Hematopoietic multipotent progenitor cell treated with erythropoietin and hydrocortisone succinate and interleukin-3 and kit ligand, for 6 days (in vitro differentiated cells): ENCODE measurements at places on chromosomes 11 and 22.
A peak's percentile ranks its signal among the peaks of the same experiment; 100 is the strongest.

GRCh38 chr11:31641477-31642062 is 132.0 kb downstream of the ELP4 start:
- DNase-seq, result peak; percentile 32

DNA sequence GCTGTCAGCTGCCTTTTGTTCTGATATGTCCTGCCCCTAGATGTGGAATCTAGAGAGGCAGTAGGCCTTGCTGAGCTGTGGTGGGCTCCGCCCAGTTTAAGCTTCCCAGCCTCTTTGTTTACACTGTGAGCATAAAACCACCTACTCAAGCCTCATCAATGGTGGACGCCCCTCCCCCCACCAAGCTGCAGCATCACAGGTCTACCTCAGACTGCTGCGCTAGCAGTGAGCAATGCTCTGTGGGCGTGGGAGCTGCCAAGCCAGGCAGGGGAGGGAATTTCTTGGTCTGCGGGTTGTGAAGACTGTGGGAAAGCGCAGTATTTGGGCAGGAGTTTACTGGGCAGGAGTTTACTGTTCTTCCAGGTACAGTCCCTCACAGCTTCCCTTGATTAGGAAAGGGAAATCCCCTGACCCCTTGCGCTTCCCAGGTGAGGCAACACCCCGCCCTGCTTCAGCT is 98.5 kb downstream of the SMCO4 start:
- DNase-seq, result no peak

DNA sequence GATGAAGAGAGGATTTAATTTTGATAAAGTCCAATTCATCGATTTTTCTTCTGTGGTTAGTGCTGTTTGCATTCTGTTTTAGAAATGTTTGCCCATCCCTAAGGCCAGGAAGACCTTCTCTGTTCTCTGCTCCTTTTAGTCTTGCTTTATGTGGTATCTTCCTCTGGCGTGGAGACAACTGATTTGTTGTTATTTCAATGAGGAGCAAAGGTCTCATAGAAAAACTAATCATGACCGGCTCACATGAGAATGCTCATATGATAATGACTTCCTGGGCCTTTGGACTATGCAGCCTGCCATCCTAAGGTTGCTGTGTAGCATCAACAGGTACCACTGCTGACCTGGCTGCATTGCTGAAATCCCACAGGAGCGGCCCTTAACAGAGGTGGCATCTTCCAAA is 19.8 kb downstream of the SCGB1A1 start:
- no peak for DNase-seq

DNA sequence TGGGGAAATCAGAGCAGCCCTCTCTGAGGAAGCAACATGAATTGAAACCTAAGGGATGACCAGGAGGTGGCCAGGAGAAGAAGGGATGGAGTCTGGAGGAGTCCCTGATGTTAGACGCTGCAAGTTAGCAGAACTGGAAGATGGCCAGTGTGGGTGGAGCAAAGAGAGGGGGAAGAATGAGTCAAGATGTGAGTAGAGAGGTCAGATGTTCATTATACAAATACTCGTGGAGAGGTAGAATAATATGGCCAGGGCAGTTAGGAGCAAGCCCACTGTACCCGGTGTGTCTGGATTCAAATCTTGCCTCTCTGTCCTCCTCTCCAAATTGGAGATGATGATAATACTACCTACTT is 242.0 kb downstream of the TENM4 start:
- DNase-seq, result no peak

- DNase-seq, result no peak
These were observed 21.6 kb upstream of the ADORA2A start for GRCh38 chr22:24405631-24406321.

- no peak for DNase-seq
These were observed 841 bp downstream of the B3GNT6 start for GRCh38 chr11:77035039-77035438.

GRCh38 chr11:44351006-44351660 is 41.2 kb upstream of the ALX4 start:
- no peak for DNase-seq

DNA sequence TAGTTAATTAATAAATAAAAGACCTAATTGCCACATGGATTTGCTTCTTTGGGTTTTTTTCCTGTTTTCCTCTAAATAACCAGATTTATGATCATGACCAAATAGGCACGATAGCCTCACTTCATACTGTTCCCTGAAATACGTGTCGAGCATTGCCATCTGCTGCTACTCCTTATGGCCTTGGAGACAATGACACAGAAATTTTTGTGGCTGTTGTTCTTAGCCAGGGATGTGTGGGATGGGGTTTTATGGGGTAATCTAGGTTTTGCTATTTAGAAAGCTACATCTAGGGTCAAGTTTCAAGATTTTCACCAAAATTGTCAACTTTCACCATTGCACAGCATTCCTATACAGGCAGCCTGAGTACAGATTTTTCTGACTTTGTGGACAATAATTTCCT is 145.2 kb downstream of the DBX1 start:
- no peak for DNase-seq

DNA sequence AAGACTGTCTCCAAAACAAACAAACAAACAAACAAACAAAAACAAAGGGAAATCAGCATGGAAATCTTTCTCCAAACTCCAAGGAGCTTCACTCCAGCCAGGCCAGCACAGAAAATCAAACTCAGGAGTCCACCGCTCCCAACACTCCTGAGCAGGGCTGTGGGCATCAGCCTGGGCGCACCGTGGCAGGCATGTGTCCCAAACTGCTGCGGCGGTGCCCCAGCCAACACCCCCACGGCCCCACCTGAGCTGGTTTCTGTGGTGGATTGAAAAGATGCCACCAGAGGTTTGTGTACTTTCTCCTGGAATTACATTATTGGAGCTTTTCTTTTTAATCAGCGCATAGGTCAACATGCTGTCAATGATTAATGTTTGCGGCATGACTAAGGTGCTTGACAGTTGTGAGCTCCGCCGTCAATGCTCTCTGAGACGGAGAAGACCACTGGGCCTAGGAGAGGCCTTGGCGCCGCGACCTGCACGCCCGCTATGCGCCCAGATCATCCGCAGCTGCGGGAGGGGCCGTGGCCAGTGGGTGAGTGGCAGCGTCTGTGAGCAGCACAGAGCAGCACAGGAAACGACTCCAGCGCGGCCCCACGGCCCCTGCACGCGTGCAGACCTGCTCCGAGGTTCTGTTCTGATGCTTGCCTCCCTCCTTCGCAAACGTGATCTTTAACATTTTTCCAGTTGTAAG is 18.1 kb downstream of the DRD4 start:
- DNase-seq, result no peak

GRCh38 chr11:9806946-9807687 is 143.2 kb downstream of the SWAP70 start:
- no peak for DNase-seq
